Lower lobe of right lung (tissue), 2 donors: ENCODE measurements at places on chromosomes 7 and 10.

DNA sequence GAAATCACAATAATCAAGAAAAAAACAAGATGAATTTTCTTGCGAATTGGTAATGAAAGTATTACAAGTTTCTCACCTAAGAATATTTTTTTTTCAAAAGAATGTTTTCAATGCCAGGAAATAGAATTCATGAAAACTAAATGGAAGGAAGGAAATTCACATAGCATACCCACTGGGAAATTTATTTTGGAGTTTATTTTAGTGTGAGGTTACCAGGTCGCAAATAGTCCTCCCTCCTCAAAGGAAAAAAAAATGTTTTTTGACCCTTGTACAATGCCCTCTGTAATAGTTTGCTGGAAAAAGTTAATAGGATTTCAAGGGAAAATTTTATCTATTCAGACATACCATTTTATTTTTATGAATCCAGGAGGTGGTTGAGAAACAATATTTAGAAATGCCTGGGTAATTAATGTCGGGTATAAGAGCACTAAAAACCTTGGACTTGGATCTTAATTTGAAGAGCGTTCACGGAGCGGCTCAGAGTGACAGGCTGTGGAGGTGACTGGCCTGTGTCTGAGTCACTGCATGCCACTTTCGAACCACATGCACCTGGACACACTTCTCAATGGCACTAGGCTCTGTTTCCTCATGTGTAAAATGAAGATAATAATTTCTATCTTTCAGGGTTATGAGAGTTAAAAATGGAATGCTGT is 28.2 kb downstream of the CUBN start:
- DNase-seq: no peak

DNA sequence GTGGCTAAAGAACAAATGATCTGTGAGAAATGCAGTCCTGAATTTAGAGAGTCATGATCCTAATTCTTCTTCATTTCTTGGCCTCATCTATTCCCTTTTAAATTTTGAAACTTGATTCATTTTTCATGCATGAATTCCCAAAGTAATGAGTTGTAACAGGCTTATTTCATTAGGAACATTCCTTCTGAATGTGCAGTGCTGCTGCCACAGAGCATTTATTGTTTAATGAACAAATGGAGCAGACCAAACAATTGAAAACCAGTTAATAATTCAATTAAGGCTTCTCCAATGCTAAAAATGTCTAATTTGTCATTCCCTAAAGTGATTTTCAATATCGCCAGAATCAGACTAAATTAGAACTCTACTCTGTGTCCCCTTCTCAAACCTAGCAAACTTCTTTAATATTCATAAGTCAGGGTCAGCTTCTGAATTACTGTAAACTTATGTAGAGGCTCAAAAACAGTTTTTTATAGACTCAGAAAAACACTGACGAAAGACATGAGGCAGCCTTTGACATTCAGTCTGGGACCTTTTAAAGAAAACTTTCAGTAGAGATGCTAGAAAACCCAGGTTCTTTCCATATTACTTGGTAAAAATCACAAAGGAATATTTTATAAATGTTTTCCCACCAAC is 14.5 kb downstream of the LSMEM1 start:
- no peak for DNase-seq

GRCh38 chr10:132967540-132967939 is 25.2 kb upstream of the CFAP46 start:
- DNase-seq: no peak

GRCh38 chr10:77837248-77837924 is 89.2 kb downstream of the DLG5 start:
- DNase-seq: no peak

DNA sequence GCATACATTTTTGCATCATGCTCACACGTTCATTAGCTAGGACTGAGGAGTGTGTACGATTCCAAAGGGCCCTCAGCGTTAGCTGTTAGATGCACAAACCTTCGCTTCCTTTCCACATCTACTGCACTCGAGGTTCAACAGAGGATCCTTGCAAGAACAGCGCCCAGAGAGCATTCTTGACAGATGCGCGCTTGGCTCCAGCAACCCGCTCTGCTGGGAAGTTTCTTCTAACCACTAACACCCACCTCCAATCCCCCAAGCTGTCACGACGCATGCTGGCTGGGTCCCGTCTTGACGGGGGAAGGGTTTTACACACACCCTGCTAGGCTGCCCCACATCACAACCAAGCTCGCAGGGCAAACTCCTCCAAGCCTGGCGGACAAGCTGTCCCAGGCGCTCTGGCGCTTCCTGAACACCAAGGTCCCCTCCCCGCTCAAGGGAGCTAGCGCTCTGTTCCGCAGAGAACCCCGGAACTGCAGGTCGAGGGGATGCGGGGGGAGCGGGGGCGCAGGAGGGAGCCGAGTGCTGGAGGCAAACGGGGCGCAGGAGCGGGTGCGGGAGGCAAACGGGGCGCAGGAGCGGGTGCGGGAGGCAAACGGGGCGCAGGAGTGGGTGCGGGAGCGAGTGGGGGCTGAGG is 653 bp upstream of the ADRB1 start:
- DNase-seq: peak; percentile 69

DNA sequence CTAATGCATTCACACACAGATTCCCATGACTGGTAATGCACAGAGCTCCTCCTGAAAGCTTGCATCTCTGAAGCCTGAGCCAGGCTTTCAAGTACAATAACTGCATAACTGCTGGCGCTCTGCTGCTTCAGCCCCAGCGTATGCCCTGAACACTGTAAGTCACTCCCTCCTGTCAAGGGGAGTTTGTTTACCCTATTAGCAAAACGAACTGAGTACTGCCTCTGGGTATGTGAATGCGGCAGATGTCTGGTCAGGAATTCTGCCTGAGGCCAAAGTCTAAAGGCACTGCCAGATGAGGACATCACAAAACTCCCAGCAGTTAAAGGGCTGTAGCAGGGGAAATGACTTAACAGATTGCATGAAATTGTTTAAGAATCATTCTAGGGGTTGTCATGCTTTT is 97.7 kb downstream of the NRCAM start:
- no peak for DNase-seq
